ENCODE measurements at places on chromosomes 5 and 9.

GRCh38 chr9:129574911-129575585, 45.9 kb downstream of the C9orf50 start:
- DNase-seq = no peak

DNA sequence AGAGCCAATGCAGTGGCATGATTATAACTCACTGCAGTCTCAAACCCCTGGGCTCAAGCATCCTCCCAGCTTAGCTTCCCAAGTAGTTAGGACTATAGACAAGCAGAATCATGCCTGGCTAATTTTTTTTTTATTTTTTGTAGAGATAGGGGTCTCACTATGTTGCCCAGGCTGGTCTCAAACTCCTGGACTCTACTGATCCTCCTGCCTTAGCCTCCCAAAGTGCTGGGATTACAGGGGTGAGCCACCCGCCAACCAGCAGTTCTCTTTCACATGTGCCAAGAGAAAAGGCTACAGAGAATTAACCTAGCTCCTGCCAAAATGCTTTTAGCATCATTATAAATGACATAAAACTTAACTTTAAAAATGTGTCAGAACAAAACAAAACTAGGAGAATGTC, 8.1 kb downstream of the AK3 start:
- no peak for DNase-seq

- no peak for DNase-seq
Measured at GRCh38 chr5:13003457-13003856, 941.0 kb downstream of the DNAH5 start.

DNA sequence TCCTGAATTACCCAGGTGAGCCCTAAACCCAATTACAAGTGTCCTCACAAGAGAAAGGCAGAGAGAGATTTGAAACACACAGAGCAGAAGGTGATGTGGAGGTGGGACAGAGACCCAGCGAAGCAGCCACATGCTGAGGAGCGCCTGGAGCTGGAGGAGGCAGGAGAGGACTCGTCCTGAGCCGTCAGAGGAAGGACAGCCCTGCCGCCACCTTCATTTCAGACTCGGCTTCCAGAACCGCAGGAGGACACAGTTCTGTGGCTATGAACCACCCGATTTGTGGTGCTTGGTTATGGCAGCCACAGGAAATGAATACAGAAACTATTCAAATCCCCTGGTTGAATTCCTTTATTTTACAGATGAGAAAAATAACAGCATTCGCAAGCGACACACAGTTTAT, 16.4 kb upstream of the FBP1 start:
- no peak for DNase-seq
